ENCODE measurements at places on chromosomes 12 and 14.

GRCh38 chr14:36773136-36773540 lies 111.5 kb downstream of the PAX9 start:
- DNase-seq: no peak

DNA sequence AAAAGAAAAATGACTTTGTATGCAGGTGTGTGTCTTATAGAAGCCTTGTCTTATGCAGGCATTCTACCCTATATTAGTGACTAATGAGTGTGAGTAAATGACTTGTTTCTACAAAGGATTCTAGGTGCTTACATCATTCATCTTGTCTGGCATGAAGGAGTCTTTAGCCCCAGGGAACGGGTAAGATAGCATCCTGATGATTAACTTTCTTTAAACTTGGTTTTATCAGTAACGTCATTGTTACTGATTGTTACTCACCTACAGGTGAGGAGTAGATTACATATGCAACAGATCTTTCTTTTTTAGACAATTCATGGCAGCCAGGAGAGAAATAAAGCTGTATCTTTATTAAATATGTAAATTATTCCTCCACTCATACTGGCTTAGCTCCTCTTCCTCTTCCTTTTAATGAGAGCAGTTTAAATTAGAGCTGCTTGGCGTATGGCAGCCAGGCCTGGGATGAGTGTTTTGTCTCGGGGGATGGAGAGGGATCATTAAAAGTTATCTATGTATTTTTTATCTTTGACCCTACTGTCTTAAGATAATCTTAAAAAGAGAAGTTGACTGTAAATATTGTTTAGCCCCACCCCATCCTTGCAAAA lies 57.2 kb upstream of the ATP2A2 start:
- no peak for DNase-seq

DNA sequence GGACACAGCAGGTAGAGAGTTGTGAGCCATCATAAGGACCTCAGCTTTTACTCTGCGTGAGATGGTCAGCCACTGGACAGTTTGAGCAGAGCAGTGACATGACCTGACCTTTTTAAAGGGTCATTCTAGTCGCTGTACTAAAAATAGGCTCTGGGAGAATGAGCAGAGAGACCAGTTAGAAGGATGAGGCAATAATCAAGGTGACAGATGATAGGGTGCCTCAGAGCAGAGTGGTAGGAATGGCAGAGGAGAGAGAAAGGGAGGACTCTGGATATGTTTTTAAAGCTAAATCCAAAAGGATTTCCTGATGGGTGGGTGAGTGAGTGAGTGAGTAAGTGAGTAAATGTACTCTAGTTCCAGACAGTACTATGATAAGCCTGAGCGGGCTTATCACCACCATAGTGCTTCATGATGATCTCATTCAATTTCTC lies 83.6 kb upstream of the ARHGAP5 start:
- DNase-seq: no peak

DNA sequence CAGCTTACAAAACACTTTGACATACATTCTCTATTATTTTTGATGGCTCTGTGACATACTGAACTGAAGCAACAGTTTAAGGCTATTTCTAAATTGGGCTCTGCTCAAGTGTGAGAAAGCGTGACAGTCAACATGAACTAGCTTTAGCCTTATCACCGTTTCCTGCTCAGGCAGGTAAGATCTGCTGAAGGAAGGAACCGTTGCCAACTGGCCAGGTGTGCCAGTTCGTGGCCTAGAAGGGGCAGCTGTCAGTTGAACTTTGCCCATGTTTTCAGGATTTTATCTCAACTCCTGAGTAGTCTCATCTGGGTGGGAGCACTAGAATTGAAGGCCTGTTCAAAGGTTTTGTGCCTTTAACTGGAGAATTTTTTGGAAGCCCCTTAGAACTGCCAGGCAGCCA lies 79.5 kb downstream of the ETV6 start:
- no peak for DNase-seq

DNA sequence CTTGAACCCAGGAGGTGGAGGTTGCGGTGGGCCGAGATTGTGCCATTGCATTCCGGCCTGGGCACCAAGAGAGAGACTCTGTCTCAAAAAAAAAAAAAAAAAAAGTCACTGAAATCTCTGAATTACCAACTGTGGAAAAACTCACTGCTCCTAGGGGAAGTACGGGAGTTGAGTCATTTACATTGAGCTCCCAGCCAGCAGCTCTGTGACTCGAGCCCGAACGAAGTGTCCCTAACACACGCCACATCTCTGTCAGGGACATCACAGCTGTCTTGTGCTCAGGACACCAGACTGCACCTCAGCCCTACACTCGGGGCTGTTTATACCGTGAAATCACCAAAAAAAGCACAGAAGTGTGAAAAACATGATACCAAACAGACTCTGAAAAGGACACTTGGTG lies 21.1 kb downstream of the ATP6V0A2 start:
- DNase-seq: no peak

GRCh38 chr12:50387972-50388478 lies 8.4 kb downstream of the FAM186A start:
- no peak for DNase-seq

GRCh38 chr14:34340025-34340625 lies 121.9 kb downstream of the SPTSSA start:
- no peak for DNase-seq

DNA sequence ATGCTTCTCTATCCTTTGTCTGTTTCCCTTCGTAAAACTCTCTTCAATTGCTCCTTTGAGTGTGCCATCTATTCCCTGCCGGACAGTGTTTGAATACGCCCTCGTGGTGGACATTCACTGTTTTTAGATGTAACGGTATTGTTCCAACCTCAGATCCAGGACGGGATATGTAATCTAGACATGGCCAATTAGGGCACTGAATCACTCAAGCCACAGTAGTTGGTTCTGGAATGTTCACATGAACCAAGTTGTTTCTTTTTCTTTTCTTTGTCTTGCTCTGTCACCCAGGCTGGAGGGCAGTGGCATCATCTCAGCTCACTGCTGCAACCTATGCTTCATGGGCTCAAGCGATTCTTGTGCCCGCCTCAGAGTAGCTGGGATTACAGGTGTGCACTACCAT lies 204.2 kb upstream of the PLXNC1 start:
- DNase-seq: no peak

- no peak for DNase-seq
Observed at GRCh38 chr12:90618586-90618985, 336.4 kb downstream of the CCER1 start.

DNA sequence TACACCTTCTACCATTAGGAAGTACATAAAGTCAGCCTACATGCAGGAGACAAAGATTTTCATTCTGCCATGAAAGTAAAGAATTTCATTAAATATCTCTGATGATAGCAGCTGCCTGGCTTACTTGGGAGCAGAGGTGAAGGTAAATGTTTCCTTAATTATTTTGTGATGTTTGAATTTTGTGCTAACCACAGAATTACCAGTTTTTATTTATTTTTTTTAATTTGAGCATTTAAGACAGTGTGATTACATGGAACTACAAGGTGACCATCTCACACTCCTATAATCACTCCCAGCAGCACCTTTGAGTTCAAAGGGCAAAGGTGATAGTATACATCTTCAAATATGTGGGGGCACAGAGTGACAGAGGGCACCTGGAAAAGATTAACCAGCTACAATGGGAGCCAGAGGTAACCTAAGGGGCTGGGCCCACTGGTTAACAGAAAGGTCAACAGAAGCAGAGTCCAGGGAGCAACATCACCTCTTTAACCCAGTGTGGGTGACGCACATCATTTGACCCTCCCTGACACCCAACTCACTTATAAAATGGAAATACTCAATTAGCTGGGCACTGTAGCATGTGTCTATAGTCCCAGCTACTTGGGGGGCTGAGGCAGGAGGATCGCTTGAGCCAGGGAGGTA lies 65.0 kb downstream of the GCH1 start:
- no peak for DNase-seq

DNA sequence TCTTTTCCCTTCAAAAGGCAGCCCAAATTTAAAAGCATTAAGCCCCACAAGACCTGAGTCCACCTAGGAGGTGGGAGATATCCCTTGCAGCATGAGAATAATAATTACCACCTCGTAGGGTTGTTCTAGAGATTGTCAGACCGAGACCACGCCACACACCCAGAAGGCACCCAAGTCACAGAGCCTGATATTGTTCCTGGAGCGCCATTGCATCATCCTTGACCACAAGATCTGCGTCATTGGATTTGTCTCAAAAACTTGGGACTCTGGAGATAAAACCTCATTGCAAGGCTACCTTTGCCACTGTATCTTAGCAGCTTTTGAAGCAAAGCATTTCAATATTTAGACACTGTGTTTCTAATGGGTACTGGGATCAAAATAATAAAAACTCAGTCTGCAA lies 29.4 kb upstream of the PPP2R5C start:
- DNase-seq: no peak

DNA sequence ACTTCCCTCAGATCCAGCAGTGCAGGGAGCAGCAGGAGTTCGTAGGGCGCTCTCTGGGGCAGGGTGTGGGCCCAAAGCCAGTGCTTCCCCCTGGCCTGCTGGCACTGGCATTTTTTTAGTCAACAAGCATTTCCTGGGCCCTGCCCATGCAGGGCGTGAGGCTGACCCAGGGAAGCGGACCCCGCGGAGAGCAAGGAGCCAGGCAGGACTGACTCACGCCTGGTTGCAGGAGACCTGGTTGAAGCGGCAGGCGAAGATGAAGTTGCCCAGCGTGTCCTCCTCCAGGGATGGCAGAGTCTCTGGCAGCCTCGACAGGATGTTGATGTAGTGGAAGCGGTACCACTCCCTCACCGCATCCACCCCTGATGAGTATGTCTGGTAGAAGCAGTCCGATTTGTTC lies 13.5 kb downstream of the SCNN1A start:
- DNase-seq: no peak

Data from effector CD8-positive, alpha-beta T cell (primary cell).